ENCODE measurements at places on chromosomes 3 and 15.

GRCh38 chr15:80343554-80343992 lies 60.6 kb upstream of the ARNT2 start:
- no peak for DNase-seq

- DNase-seq = no peak
These were observed 8.4 kb downstream of the ACSBG1 start for GRCh38 chr15:78225783-78226541.

GRCh38 chr15:67109141-67110034 lies 44.0 kb downstream of the SMAD3 start:
- no peak for DNase-seq

DNA sequence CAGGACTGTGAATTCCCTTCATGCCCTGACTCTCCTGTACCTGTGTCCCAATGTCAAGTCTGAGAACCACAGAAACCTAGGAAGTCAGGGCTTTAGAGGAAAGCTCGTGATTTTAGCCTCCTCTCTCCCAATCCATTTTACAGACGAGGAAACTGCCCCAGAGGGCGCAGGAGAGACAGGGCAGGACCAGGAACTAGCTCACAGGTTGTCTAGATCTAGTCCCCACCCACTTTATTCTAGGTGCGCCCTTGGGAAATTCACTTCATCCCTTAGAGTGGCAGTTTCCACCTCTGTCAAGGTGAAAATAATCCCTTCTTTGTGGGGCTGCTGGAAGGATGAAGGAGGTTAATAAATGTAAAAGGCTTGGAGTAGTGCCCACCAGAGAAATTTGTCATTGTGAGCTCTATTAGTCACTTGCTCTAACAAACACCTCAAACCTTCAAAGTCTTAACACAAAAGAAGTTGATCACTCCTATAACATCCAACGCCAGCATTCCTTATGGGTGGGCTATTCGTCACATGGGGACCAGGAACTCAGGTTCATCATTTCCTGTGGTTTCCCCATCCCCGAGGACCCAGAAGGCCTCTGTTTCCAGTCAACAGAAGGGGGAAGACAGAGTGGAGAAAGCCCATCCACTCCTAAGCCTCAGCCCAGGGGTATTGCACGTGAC lies 282.3 kb downstream of the XXYLT1 start:
- DNase-seq = no peak

DNA sequence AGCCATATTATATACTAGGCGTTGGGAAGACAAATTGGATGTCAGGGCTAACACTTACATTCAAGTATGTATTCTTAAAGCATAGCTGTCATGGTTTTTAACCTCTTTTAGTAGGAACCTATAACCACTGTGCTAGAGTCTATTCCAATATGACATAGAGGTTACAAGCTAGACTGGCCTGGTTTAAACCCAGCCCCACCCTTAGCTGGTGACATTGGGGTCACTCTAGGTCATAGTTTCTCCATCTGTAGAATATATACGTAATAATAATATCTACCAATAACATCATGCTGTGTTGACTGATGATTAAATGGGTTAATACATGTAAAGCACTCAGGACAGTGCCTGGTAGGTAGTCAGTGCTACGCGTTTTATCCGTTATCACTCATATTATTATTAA lies 16.7 kb downstream of the NRROS start:
- no peak for DNase-seq

Data from activated CD4-positive, alpha-beta T cell treated with anti-CD3 and anti-CD28 coated beads for 4 hours (primary cell).